Right renal pelvis (tissue), 4 donors: ENCODE measurements at places on chromosomes 16 and 17.

DNA sequence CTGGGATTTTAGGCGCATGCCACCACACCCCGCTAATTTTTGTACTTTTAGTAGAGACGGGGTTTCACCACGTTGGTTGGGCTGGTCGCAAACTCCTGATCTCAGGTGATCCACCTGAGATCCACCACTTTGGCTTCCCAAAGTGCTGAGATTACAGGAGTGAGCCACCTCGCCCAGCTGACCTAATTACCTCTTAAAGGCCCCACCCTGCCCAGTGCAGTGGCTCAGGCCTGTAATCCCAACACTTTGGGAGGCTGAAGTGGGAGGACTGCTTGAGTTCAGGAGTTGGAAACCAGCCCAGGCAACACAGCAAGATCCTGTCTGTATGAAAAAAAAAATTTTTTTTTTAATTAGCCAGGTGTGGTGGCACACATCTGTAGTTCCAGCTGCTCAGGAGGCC, 2.9 kb upstream of the COASY start:
- no peak for DNase-seq

DNA sequence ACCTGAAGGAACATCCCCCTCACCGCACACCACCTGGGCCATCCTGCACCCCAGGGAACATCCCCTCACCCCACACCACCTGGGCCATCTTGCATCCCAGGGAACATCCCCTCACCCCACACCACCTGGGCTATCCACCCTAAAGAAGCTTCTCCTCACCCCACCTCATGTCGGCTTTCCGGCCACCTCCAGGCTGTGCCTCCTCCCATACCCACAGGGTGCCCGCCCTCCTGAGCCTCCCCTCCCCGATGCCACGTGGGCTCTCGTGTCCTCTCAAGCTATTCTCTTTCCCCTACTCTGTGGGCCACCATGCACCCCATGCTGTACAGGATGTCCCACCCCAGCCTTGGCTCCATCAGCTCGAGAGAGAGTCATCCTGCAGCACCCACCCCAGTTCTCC, 18.0 kb downstream of the MYLK3 start:
- no peak for DNase-seq

GRCh38 chr16:49739381-49739780, 116.5 kb downstream of the ZNF423 start:
- no peak for DNase-seq

DNA sequence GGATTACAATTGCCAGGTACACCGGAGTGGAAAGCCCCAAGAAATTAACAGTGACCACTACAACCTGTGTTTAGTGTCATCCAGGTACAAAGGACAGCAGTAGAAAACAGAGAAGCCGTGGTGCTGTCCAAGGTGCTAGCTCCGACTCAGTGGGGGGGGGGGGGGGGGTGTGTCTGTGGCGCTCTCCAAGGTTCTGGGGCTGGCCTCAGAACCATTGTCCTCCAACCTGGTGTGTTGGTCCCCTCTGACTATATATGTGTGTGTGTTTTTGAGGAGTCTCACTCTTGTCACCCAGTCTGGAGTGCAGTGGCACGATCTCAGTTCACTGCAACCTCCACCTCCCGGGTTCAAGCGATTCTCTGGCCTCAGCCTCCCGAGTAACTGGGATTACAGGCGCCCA, 5.8 kb upstream of the ZNF23 start:
- DNase-seq: peak; percentile 51

DNA sequence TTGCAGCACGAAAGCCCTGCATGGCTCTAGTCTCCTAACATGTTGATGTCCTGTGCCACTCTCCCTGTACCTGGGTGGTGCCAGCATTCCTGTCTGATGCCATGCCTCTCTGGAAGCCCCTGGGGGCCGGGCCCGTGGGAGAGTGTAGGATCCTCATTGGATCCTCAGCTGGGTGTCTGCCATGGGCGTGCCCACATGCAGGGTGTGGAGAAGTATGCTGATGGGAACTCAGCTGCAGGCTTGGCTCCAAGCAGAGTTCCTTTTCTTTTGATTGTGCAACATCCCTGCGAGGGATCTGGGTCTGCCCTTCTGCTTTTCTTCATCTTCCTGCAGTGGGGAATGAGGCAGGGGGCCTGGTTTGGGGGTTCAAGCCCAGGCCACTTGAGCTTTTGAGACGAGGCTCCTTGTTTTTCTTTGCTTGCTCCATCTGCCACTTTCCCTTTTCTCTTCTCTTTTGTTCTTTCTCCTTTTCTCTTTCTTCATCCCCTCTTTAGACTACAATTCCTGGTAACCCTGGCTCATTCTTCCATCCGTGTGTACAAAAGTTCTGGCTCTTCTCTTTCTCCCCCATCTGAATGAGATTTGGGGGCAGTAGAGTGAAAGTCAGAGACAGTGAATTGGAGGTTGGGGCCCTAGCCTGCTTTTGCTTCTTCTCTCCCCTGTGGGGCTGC, 32.9 kb downstream of the KSR1 start:
- DNase-seq: no peak

GRCh38 chr17:48738424-48738802, 9.9 kb upstream of the HOXB13 start:
- DNase-seq: no peak

- no peak for DNase-seq
Observed at GRCh38 chr17:37605081-37605480, 4.1 kb downstream of the SYNRG start.

DNA sequence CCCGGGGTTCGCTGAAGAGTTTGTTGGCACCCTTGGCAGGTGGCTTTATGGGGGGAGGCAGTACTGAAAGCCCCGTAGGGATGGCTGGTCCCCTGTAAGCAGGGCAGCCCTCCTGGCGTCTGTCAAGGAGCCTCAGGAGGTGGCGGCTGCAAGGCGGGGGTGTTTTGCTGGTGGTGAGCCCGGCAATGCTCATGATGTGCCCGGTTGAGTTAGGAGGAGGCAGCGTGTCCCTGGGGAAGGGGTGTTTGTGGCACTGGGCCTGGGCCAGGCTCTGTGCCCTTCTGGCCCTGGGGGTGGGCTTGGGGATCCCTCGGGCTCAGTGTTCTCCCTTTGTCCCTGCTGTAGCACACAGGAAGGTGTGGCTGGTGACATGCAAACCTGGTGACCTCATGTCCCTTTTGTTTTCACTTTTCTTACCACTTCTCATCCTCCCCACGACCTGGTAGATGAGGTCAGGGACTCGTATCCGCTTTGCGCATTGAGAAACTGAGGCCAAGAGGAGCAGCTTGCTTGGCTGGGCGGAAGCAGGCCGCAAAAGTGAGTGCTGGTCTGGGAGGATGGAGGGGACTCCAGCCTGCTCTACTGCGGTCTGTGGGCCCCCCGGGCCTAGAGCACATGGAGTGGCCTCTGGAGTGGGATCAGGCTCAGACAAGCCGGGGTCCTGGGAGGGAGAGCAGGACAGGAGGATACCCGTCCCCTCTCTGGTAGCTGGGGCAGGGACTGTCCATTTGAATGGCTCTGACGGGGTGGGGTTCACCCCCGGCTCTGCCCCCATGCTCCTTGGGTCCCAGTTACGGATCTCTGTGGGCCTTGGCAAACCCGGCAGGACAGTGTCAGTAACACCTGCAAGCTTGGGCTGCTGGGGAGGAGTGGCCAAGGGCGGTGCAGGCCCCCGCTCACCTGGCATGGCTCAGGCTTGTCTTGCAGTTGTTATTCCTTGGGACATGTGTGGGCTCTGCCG, 2.2 kb downstream of the SNN start:
- no peak for DNase-seq

GRCh38 chr17:57872536-57872935, 22.7 kb upstream of the MRPS23 start:
- DNase-seq: no peak

- DNase-seq: no peak
Observed at GRCh38 chr16:73955702-73956101, 340.9 kb upstream of the PSMD7 start.

DNA sequence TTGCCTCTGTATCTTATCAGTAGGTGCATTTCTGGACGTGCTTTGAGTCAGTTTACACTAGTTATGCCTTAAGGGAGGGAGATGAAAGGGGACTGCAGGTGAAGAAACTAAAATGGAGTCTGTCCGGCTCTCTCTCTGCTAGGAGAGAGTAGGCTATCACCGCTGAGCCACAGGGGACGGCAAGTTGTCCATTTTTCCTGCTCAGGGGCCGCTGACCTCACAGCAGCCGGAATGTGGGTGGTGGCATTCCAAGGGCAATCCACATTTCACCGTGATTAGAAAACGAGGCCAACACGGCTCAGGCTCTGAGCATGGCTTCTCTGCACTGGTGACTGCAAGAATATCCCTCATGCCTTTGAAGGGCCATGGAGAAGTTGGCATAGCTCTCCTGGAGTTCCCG, 19.0 kb upstream of the KLHDC4 start:
- DNase-seq: no peak

GRCh38 chr17:50331085-50331791, 14.7 kb upstream of the XYLT2 start:
- no peak for DNase-seq

DNA sequence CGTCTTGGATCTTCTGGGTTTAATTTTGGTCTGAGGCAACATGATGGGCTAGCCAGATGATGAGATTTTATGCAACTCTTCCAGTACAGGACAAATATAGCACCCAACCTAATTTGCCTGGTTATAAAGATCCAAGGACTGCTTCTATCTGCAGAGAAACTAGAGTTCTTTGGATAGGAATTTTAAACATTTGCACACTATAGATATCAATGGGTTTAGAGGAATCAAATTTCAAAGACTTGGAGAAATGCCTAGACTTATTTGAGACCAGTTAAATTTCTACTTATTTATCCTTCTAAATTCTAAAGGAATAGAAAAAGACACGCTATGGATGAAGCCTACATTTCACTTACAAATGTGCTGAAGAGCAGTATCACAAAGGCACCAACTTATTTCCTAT, 12.6 kb downstream of the PMFBP1 start:
- peak; percentile 3 for DNase-seq

DNA sequence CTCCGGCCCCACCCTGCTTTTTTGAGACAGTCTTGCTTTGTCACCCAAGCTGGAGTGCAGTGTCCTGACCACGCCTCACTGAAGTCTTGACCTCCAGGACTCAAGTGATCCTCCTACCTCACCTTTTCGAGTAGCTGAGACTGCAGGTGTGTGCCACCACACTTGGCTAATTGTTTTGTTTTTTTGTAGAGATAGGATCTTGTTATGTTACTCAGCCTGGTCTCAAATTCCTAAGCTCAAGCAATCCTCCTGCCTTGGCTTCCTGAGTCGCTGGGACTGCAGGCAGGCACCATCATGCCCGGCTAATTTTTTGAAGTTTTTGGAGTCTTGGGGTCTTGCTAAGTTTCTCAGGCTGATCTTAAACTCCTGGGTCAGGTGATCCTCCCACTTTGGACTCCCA, 206.7 kb downstream of the SHISA9 start:
- DNase-seq: no peak

GRCh38 chr16:54506214-54506580, 219.6 kb upstream of the IRX3 start:
- no peak for DNase-seq

GRCh38 chr17:40846515-40847144, 20.4 kb downstream of the KRT12 start:
- no peak for DNase-seq

DNA sequence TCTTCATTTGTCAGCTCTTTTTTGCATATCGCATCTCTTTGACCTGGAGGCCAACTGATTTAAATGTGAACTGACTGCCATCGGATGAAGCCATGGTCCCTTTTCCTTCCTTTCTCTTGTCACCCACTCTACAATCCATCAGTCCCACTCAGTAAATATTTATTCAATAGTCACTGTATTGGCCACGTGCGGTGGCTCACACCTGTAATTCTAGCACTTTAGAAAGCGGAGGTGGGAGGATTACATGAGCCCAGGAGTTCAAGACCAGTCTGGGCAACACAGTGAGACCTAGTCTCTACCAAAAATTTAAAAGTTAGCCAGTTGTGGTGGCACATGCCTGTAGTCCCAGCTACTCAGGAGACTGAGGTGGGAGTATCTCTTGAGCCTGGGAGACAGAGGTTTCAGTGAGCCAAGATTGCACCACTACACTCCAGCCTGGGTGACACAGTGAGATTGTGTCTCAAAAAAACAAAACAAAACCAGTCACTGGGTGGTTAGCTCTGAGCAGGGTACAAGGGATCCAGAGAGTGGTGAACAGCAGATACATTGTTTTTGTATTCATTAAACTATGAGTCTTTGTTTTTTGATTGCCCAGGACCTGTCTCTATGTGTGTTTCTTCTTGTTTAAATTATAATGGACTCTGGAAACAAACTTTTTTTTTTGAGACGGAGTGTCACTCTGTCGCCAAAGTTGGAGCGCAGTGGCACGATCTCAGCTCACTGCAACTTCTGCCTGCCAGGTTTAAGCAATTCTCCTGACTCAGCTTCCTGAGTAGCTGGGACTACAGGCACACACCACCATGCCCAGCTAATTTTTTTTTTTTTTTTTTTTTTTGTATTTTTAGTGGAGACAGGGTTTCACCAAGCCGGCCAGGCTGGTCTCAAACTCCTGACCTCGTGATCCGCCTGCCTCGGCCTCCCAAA, 6.9 kb downstream of the PHAF1 start:
- no peak for DNase-seq

GRCh38 chr17:78106211-78106610, 22.3 kb downstream of the TMC6 start:
- no peak for DNase-seq

- no peak for DNase-seq
Observed at GRCh38 chr17:55224746-55225145, 40.0 kb upstream of the HLF start.

DNA sequence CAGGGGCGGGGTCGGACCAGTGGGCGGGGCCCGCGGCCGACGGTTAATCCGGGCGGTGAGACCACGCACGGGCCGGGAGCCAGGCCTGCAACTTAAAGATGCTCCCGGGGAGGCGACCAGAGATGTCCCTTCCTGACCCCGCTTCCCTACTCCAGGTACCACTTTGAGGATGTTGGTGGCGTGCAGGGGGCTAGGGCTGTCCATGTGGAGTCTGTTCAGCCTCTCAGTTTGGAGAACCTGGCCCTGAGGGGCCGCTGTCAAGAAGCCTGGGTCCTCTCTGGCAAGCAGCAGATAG, 580 bp downstream of the RANGRF start:
- no peak for DNase-seq

GRCh38 chr17:11638700-11639265, 40.5 kb downstream of the DNAH9 start:
- DNase-seq: no peak

DNA sequence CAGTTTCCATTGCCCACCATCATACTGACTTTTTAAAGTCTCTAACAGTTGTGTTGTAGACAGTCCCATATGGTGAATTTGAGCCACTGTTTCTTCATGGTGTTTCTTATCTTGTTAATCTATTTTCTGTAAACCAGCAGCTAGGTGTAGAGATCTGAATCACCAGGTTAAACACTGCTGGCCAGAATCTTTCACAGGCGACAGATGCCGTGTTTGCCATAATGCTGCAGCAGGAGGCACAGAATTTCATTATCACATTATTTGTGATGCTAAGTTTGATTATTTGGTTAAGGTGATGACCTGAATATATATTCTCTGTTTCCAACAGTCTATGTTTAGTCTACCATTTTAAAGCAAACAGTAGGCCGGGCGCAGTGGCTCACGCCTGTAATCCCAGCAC, 11.5 kb upstream of the CNGB1 start:
- DNase-seq: no peak

- no peak for DNase-seq
Observed at GRCh38 chr16:75264999-75265910, 13.8 kb upstream of the BCAR1 start.
